MV-4-11 (cell line): ENCODE measurements at places on chromosomes 12 and 14.

DNA sequence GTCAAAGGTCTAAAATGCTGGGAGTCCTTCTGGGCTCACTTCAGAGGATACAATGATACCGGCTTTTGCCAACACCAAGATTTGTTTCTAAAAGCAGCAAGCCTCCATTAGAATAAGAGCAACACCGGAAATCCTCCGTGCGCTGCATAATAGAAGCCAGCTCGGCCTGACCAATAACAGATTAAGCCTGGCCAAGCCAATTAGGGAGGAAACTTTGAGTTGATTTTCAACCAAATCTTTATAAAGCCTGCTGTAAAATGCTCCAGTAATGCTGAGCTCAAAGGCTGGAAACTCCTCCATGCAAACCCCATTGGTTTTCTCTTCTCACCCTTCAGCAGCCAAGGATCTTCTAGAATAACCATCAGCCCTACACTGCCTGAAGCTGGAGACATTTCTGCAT is 150.1 kb downstream of the NTF3 start:
- DNase-seq, result no peak

- DNase-seq, result peak; percentile 78
Measured at GRCh38 chr12:55681142-55682077, 26.3 kb downstream of the ITGA7 start.

GRCh38 chr14:61561657-61562276 is 133.5 kb upstream of the HIF1A start:
- peak; percentile 28 for DNase-seq

- DNase-seq, result peak; percentile 88
Measured at GRCh38 chr14:38710881-38711280, 392.2 kb downstream of the SEC23A start.

DNA sequence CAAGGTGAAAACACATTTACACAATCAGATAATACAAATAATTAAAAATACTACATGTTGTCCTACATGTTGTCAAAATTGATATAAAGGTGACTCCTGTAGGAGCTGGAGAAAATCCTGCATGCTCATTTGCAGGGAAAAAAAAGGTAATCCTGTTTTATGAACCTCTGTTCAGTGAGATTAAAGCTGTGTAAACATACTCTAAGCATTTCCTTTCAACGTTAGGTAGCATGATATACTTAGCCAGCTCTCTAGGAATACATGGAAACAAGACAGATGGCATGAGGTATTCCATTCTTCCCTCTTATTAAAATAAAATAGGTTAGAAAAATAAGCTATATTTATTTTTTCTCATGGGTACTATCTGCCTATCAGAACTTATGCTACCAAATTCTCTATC is 635.7 kb upstream of the FLRT2 start:
- DNase-seq, result no peak

GRCh38 chr12:7219599-7220243 is 30.2 kb downstream of the PEX5 start:
- peak; percentile 51 for DNase-seq

DNA sequence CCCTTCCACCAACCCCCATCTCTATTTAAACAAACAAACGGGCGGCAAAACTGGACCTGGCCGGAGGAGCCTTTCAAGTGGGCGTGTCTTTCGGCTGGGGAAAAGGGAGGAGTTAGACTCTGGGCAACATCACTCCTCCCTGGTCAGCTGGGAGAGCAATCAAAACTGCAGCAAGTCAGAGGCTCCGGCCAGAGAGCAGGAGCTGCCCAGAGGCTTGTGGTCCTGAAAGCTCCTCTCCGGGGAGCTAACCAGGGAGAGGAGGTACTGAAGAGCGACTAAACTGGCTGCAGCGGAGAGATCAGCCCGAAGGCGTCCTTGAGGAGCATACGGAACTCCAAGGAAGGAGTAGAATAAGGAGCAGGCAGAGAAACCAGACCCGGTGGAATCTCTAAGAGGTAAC is at the start of gene NEUROD4:
NEUROD4 (plus strand) TSS at position 191 of the 400 bp plus-strand sequence. CDS start 6,466 bp downstream, outside the sequence.
- peak; percentile 63 for DNase-seq

DNA sequence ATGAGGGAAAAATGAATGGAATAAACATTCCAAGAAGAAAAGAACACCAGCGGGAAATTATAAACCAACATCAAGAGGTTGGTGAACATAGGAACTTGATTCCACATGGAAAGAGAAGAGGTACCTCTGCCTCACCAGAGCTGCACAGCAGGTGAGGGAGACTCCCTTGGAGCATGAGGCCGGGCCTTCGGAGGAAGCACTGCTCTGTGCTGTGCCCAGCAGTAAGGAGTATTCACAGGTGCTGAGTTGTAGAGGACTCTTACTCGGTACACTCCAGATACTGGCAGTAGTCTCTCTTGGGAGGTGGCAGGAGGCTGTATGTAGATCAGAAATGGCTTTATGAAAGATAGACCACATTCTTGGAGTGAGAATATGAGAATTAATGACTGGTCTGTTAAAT is 76.0 kb downstream of the NPAS3 start:
- no peak for DNase-seq

DNA sequence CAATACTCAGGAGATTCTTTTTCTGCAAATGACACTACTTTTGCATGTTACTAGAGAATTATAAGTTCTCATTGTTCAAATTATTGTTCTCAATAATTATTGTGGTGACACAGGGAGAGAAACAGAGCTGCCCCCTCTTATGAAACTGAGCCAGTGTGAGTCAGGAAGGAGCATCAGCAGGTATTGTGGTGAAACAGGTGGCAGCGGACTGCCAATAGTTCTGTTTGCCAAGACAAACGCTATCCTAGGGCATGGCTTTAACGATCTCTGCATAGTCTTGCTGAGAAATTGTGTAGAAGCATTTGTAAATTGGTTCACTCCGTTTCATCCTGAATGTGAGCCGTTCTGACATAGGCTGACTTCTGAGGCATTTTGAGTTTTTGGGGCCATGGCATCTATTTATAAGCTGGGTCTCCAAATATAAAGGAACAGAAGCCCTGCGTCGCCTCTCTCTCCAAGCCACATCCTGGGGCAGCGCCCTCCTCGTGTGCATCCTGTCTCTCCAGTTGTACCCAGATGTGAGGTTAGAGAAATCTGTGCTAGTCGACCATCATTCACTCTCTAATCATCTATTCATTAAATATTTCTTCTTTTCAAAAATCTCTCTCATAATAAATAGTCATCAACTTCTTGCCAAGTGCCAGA is 15.8 kb upstream of the PPP4R4 start:
- no peak for DNase-seq

- DNase-seq, result peak; percentile 36
Measured at GRCh38 chr12:102095677-102096263, 24.1 kb downstream of the NUP37 start.

DNA sequence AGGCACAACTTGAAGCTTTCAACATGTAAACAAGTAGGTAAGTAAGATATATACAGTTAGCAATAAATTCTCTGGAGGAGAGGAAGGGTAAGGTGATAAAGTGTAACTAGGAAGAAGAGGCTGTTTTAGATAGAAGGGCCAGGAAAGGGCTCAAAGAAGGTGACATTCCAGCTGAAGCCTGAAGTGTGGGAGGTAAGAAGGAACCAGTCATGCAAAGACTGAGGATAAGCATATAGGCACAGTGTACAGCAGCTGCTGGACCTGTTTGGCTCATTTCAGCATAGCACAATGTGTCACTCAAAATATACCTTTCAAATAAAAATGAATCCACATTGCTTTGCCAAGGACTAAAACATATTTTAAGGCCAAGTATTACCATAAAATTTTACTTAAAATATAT is 28.6 kb upstream of the ARL1 start:
- DNase-seq, result no peak

DNA sequence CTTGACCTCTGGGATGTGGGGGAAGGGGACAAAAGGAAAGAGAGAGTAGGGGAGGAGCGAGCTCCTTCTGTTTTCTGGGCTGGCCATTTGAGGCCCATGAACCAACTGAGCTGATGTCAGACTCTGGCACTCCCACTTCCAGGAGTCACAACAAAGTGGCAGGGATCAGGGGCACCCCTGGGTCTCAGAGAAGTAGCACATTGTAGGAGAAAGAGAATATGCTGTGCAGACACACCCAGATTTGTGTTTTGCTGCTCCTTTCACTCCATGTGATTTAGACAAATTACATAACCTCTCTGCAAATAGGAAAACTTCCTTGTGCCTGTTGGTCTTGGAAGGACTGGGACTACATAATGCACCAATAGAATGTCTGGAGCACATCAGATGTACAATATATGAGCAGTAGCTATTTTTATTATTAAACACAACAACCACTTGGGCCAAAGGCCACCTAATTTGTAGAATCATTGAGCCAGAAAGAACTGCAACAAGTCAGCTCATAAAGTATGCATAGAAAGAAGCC is 265.5 kb downstream of the ZFP36L1 start:
- no peak for DNase-seq

DNA sequence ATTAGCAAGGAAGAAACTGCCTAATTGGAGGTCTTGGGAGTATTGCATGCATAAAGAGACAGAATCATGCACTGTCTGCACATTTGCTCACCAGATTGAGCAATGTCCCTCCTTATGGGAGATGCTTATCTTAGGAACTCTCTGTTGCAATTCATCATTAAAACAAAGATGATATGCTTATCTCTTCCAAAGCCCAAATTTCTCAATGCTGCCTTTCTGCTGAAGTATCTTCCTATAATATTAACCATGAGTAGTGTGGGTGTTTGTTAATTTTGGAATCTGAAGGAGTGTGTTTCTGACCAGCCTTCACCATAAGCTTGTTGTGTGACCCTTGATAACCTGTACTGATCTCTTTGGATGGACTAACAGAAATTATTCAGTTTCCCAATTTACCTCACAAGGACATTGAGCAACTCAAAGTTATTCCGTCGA is 1257.6 kb upstream of the FLRT2 start:
- DNase-seq, result no peak

DNA sequence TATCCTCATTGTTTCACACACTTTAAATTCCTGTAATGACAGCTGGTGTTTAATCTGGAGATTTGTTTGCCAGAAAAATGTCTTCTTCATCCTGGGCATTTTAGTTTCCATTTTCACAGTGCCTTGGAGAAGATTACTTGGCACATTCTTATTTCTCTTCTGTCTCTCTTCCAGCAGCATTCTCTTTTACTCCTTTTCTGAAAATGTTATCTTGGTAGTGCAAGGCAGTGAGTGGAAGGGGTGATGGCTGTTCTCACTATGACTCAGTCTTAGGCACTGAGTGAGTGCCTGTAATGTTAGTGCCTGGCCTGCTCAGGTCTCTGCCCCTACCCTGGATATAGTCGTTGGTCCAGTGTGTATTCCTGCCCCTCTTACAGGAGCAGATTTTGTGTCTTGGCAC is 13.1 kb downstream of the CLECL1 start:
- DNase-seq, result no peak

DNA sequence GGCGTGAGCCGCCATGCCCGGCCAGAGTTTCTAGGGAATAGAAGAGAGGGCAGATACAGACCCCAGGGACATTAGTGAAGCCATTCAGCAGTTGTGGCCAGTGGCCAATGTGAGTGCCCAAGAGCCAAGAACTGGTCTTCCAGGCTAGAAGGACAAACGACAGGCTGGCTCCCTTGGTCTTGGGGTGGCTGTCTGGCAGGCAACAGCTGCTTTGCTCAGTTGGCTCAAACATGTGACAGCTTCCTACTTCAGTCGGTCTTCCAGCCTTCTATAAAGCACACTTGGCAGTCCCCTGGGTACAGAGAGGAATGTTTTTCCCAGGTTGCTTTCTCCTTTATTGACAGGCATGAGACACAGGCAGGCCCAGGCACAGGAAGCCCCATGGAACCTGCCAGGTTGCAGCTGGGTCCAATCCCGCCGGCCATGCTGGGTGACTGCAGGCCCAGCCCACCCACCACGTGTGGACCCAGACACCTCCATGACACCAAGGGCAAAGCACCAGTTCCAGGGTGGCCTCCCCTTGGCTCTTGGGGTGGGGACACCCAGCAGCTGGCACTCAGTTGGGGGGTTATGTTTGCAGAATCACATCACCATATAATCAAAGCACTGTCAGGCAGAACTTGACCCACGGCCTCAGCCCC is 15.4 kb downstream of the CHGA start:
- DNase-seq, result no peak

GRCh38 chr14:89924268-89924667 is 30.3 kb downstream of the EFCAB11 start:
- no peak for DNase-seq

GRCh38 chr14:23620177-23620702 is 15.9 kb upstream of the DHRS2 start:
- DNase-seq, result peak; percentile 20

- no peak for DNase-seq
Measured at GRCh38 chr12:12673296-12673695, 22.7 kb downstream of the GPR19 start.

DNA sequence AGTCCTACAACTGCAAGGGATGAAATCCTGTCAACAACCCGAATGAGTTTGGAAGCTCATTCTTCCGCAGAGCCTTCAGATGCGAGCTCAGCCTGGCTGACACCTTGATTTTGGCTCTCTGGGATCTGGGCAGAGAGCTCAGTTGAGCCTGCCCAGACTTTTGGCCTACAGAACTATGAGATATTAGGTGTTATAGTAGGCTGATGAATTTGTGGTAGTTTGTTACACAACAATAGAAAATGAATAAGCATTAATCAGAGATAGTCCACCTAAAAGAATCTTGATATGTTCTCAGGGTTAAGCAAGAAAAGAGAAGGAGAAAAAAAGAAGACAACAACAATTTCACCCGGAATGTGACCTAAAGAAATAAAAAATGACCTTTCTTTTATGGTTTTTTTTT is 30.4 kb upstream of the GZMB start:
- DNase-seq, result no peak

DNA sequence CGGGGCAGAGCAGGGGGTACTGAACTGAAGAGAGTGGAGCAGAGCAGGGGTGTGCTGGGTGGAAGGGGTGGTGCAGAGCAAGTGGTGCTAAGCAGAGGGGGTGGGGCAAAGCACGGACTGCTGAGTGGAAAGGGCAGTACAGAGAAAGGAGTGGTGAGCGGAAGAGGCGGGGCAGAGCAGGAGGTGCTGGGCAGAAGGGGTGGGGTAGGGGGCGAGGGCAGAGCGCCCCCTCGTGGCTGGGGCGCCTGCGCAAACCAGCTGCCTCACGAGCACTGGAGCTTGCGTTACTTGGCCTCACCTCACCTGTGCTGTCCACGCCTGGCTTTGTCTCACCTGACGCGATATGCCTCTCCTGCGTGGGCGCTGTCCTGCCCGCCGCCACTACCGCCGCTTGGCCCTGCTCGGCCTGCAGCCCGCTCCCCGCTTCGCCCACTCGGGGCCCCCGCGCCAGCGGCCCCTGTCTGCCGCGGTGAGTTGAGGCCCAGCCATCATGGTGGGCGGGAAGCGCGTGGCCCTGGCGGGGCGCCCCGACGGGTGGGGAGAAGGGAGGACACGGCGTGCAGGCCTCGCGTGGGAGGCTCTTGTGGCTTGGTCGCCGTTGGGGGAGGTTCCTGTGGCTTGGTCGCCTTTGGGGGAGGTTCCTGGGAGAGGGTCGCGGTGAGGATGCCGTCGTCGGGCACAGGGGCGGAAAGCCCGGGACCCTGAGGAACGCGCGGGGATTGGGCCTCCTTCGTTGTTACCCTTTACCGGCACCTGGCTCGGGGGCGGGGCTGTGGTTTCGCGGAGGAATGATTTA is at the start of gene COX8C:
COX8C (plus strand) TSS at position 257 of the 796 bp plus-strand sequence; CDS start at position 344, 87 bp downstream.
- no peak for DNase-seq

- DNase-seq, result no peak
Measured at GRCh38 chr14:96407935-96408570, 16.1 kb downstream of the AK7 start.

GRCh38 chr14:82113710-82114109 is 580.1 kb upstream of the SEL1L start:
- DNase-seq, result no peak

GRCh38 chr14:76125511-76125910 is 26.2 kb upstream of the GPATCH2L start:
- DNase-seq, result no peak

GRCh38 chr12:98896938-98897337 is 251.8 kb downstream of the APAF1 start:
- DNase-seq, result no peak

- no peak for DNase-seq
Measured at GRCh38 chr12:11508699-11509098, 113.3 kb upstream of the PRB2 start.
